ENCODE measurements at places on chromosomes 5 and 9.

DNA sequence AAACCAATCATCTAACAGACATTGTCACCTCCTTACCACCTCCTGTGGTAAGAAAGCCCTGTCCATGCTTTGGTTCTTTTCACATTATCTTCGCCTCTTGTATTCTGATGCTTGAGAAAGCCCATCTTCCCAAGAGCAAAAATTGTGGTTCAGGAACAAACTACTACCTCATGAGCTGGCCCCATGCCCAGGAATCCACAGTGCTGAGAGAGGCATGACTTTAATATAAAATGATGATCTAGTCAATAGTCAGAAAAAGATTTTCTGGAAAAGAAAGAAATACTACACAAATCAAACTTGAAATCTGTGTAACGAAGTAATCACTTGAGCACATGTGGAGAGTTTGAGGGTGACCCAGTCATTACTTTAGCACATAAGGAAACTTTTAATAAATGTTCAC is 94.7 kb downstream of the FGF10 start:
- DNase-seq, result no peak

DNA sequence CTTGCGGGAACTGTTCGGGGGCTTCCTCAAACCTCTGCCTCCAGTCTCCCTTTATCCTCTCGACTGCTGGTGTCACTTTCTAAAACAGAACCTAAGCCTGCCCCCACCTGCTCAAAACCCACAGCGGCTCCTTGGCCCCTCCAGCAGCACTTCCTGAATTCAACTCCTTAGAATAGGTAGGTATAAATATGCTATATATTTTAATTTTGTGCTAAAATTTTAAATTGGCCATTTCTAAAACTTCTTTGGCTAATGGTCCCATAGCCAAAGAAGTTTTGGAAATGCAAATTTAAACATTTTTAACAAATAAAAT is 71.8 kb upstream of the TBC1D2 start:
- no peak for DNase-seq

DNA sequence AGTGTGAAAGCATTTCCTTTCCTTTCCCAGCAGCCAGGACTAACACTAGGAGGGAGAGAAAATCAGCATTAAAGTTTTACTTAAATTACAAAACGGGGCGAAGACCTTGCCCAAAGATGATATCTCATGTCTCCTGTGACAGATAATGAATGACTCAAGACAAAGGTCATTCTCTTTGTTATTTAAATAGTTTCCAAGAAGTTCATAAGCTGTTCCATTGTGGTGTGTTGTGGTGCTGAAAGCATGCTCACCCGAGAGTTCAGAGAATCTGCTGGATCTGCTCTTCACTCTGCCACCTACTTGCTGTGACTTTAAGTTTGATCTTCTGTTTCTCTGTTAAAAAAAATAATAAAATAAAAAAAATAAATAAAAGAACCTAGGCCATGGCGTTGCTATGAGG is 265.9 kb upstream of the NR4A3 start:
- DNase-seq, result no peak

DNA sequence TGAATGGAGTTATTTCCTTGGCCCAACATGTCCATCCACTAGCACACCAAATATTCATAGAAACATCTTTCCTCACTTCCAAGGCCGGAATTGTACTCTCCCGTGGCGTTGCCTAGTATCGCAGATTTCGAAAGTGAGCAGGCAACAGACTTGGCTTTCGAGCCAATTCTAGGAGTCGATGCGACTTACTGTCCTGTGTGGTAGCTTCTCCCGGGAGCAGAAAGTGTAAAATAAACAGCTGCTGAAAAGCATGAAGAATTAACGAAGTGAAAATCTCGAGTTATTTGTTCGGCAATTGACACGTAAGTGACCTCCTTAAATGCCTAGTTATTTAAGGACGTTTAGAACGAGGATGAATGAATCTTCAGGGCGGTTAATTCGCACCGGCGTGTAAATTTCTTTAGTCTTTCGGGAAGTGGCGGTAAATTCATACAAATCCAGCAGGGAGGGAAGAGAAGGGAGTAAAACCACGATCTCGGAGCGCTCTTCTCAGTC is 449 bp upstream of the PCSK5 start:
- peak; percentile 74 for DNase-seq

DNA sequence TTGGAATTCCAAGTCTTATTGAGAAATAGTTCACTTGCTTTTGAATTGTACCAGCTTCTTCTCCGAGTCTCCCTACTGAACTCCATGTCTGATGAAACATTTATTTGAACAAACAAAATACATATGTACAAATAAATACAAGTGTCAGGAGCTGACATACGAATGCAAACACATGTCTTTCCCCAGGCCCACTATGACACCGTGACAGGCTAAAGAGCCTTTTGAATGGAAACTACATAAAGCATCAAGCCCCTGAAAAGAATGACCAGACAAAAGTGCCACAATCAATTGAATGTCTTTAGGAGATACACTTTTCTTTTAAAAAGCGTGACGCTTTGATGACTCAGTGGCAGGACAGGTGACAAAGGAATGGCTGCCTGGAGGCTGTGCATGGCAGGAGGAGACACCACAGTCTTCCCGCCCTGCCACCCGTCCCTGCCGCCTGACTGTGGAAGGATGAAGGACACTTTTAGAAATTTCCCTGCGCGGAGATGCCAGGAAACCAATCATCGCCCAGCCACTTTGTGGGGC is 112.4 kb upstream of the BNC2 start:
- no peak for DNase-seq

GRCh38 chr5:32777733-32778132 is 66.6 kb downstream of the NPR3 start:
- peak; percentile 63 for DNase-seq

DNA sequence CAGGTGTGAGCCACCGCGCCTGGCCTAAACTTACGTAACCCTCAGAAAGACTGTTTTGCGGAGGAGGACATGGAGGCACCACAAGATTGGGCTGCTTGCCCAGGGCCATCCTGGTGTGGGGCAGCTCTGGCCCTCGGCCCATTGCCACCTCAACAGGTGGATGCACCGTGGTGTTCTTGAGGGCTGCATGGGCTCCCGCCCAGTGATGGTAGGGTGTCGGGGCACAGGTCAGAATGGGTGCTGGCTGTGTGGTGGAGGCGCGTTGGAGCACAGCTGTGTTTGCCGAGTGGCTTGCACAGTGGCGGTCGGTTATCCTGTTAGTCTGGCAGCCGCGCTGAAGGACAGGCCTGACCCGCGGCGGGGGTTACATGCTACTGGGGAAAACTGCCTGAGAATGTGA is 196.9 kb downstream of the CACNA1B start:
- DNase-seq, result no peak

GRCh38 chr5:66671305-66671704 is 75.1 kb downstream of the MAST4 start:
- DNase-seq, result no peak

- peak; percentile 20 for DNase-seq
Observed at GRCh38 chr5:134101686-134102439, 12.6 kb upstream of the TCF7 start.

GRCh38 chr9:35690294-35690613 is 529 bp upstream of the TPM2 start:
- DNase-seq, result peak; percentile 44

DNA sequence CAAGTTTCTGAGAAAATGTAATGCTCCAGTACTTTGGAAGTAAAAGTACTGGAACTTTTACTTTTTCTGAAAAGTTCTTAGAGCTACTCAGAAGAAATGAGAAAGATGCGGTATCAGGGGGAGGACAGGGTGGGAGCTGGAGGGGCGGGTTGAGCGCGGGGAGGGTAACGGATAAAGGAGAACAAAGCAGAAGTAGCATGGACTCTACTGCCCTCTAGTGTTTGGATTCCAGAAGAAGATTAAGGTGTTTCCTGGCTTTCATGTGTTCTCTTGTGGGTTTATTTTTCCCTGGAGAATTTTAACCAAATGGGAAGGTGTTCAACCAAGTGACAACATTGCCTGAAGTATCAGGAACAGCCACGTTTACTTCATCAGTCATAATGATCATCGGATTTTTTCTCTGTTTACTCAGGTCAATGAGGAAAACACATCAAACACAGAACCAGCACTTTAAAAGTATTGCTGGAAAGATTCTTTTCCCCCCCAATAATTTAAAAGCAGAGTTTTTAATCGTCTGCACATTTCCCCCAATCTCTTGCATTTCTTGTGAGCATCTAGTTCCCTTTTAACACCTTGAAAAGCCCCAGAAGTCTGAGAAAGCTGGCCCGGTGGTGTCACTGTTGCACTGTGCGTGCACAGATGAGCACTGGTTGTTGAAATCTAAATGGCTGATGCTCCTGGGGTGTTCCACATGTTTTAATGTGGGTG is 190.6 kb downstream of the MPDZ start:
- DNase-seq, result peak; percentile 78

Data from fibroblast of the aortic adventitia (primary cell).